ENCODE measurements at places on chromosomes 3 and 15.
A peak's percentile ranks its signal among the peaks of the same experiment; 100 is the strongest.

GRCh38 chr3:58203541-58203940, 7.2 kb downstream of the DNASE1L3 start:
- DNase-seq, result no peak

GRCh38 chr3:30285188-30286006, 321.0 kb upstream of the TGFBR2 start:
- no peak for DNase-seq

DNA sequence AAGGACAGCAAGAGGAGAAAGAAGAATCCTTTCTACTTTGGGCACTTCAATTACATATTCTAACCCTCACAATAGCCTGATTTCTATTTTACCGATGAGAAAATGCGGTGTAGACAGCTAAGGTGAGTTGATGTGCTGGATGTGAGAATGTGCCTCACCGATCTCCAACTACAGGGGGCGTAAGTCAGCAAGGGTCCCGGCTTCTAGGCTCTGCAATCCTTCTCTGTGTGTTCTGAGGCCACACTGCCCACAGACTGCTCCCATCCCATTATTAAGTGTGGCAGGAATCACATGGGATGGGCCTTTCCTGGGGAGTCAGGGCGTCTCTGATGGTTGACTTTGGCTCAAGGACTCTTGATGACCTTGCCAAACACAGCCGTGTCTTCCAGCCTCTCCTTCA, 23.6 kb upstream of the RPL35A start:
- DNase-seq, result no peak

DNA sequence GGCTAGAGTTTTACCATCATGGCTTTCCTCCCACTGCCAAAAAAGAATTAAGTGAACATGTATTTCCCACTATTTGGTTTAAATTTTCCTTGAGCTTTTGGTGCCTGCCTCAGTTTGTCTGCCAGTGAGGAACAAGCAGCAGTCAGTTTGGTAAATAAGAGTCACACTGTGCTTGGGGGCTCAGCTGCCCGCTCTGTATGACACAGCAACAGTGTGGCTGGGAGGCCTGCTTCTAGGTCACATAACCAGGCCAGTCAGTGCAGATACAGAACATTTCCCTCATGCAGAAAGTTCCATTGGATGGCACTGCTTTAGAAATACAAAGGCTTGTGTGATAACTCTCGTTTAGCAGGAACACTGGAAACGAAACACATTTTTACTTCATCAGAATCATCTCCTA, 25.7 kb downstream of the FYCO1 start:
- DNase-seq, result no peak

DNA sequence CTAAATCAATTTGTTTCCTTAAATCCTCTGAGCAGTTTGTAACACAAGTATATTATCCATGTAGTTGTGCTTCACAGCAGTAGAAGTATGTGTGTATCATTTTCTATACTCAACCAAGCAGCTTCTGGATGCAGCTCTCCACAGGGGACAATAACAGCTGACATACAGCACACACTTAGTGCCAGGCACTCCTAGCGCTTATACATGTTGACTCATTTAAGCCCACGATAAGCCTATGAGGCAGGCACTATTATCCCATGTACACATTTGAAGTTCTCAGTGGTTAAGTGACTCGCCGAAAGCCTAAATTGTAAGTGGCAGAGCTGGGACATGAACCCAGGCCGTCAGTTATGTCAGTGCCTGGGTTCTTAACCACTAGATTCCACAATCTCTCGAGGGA, 20.3 kb upstream of the LPP start:
- no peak for DNase-seq

DNA sequence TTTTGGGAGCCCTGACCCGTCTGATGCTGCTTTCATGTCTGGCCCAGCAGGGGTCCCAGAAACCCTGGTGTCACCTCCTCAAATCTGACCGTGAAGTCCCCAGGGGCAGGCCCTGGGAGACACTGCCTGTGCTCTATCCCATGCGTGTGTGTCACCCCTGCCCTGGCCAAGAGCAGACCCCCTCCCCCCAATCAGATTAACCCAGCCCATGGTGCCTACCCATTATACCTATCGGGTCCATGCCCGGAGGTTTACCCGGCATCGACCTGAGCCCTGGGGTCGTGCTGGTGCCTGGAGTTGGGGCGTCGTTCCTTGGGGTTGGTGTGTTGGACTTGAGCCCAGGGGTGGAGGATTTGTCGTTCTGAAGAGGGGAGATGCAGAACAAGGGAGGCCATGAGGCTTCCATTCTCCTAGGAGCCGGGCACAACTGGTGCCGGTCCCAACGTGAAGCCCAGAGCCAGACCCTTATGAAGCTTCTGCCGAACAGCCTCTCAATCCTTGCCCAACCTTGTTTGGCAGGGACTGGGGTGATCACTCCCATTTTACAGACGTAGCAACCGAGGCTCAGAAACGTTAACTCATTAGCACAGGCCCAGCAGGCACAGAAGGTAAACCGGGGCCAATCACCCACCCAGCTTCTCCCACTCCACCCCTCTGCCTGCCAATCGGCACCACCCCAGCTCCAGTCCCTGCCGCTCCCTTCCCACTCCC, 39.6 kb downstream of the TLE3 start:
- DNase-seq, result no peak

- no peak for DNase-seq
Measured at GRCh38 chr3:110470310-110470709, 601.3 kb upstream of the NECTIN3 start.

GRCh38 chr3:124684459-124684858, 45.8 kb upstream of the UMPS start:
- no peak for DNase-seq

GRCh38 chr3:51099794-51100535, 285.1 kb upstream of the MANF start:
- peak; percentile 62 for DNase-seq

DNA sequence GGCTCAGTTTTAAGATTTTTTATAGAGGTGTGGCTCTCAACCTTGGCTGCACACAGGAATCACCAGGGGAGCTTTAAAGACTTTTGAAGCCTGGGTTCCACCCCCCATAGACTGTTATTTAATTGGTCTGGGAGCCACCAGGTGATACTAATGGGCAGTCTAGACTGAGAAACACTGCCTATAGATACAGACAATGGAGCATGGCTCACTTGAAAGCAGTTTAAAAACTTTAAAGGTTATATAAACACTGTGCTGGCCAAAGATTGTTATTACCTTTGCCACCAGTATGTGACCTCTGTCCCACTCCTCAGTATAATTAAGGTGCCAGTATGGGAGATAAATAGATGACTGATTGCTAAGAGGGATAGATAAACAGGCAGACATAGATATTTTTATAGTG, 3.8 kb downstream of the GOLIM4 start:
- DNase-seq, result no peak

- DNase-seq, result no peak
Measured at GRCh38 chr3:36210840-36211651, 169.3 kb upstream of the STAC start.

- DNase-seq, result no peak
Measured at GRCh38 chr3:143764840-143765239, 83.4 kb downstream of the SLC9A9 start.

DNA sequence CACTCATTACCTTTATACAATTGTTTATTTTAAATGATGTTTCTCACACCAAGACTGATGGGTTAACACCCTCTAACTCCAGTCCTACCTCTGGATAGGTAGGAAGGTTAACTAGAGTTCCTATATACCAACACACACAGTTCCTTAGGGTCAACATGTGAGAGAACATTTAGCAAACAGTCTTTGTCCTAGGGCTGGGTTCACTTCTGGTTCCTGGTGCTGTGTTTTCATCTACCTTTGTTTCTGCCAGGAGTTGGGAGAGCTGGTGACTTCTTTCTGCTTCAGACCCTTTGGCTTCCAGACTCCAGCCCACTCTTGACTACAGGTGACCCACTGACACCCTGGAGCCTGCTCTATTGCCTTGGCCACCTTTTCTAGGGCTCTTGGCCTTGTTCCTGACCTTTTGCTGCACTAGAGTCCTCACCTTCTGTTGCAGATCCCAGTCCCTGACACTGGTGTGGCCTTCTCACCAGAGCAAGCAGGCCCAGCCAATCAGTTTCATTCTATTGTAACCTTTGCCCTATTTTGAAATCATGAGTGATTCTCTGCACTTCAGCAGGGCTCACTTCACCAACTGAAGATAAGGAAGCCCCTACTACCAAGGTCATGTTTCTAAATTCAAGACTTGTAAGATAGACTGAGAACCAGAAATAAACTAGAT, 50.0 kb upstream of the SECISBP2L start:
- no peak for DNase-seq

GRCh38 chr3:167095976-167096375, 284.1 kb downstream of the ZBBX start:
- peak; percentile 14 for DNase-seq

- no peak for DNase-seq
Measured at GRCh38 chr3:14033023-14033422, 91.6 kb downstream of the CHCHD4 start.

GRCh38 chr3:177615015-177615414, 417.7 kb upstream of the TBL1XR1 start:
- DNase-seq, result peak; percentile 41

- DNase-seq, result no peak
Measured at GRCh38 chr15:74832826-74833225, 6.4 kb downstream of the CPLX3 start.

DNA sequence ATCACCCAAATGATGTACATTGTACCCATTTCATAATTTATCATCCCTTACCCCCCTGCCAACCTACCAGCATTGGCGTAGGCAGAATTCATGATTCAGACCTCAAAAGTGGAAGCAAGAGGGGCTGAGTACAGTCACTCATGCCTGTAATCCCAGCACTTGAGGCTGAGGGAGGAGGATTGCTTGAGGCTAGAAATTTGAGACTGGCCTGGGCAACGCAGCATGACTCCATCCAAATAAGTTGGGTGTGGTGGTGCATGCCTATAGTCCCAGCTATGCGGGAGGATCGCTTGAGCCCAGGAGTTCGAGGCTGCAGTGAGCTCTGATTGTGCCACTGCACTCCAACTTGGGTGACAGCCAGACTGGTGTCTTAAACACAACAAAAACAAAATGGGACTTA, 10.4 kb downstream of the TTC14 start:
- no peak for DNase-seq

GRCh38 chr3:106097817-106098435, 229.1 kb upstream of the CBLB start:
- DNase-seq, result no peak

GRCh38 chr3:133574260-133574881, 885 bp downstream of the CDV3 start:
- DNase-seq, result peak; percentile 57

DNA sequence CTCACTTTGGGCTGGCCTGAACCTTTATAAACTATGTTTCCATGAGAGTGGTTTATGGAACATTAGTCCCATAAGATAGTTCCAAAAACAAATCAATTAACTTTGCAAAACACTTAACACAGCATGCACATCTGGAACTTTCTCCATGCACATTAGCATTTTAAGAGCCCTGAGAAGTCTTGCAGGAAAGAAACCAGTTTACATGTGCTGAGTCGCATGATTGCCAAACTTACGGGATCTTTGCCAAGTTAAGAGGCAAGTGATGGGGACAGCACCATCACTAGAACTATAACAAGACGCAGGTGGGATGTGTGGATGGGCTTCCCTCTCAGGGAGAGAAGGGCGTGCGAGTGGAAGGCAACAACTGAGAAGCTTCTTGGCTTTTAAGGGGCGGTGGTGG, 20.7 kb downstream of the ADAMTS9 start:
- no peak for DNase-seq

- DNase-seq, result no peak
Measured at GRCh38 chr3:133424937-133425869, 25.3 kb downstream of the BFSP2 start.

GRCh38 chr15:70514251-70514650, 249.1 kb downstream of the UACA start:
- no peak for DNase-seq

- DNase-seq, result no peak
Measured at GRCh38 chr15:24919446-24919845, 35.3 kb upstream of the SNRPN start.

DNA sequence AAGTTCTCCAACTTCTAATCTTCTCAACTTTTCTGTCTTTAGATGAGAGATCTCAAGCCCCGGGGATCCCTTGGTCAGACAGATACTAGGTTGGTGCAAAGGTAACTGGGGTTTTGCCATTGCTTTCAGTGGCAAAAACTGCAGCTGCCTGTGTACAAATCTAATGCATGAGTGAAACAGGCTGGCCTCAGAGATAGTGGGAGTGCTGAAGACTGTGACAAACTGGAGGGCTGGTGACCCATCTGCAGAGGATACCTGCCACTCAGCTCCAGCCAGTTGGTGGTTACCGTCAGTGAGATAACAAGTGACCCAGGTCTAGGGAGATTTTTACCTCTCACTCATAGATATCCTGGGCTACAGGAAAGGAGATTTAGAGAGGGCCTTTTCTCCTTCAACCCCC, 85.7 kb downstream of the RYR3 start:
- DNase-seq, result no peak

GRCh38 chr15:93288728-93289294, 199.8 kb upstream of the RGMA start:
- DNase-seq, result no peak

DNA sequence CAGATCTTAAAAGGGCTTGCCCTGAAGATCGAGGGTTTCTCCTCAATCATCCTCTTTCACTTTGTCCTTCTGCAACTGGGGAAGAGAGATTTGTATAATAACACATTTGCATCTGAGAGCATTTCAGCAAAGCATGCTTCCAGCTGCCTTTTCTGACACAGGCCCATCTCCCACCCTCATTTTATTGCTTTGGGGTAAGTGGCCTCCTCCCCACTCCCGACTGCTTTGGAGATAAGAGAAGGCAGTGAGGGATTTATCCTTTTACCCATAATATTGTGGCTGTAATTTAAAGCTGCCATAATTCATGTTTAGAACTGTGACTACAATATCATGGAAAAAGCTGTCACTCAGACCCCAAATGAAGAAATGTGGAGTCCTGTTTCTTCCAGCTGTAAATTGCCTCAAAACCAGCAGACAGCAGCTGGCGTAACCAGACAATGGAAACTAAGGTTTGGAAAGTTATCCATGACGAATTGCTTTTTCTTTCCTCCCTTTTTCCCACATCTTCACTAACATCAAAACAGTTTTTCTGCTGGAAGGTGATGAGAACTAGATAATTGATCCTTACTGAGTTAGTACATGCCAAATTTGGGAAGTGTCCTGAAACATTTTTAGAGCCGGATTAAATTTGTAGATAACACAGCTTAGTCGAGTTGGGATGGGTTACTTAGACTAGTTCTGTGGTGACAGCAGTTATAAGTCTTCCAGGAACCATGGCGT, 104.2 kb upstream of the PFN2 start:
- DNase-seq, result no peak

- no peak for DNase-seq
Measured at GRCh38 chr3:159657176-159657575, 331.5 kb upstream of the IL12A start.
